ENCODE measurements at places on chromosomes 6 and 20. TPM values are rescaled to one million over a fixed set of nuclear protein-coding genes. Genes with fewer than 3 reads are reported as not detected.

- DNase-seq: no peak
Measured at GRCh38 chr6:438634-439170, 47.1 kb downstream of the IRF4 start.

- DNase-seq: no peak
Measured at GRCh38 chr6:72844614-72845013, 222.8 kb downstream of the KCNQ5 start.

DNA sequence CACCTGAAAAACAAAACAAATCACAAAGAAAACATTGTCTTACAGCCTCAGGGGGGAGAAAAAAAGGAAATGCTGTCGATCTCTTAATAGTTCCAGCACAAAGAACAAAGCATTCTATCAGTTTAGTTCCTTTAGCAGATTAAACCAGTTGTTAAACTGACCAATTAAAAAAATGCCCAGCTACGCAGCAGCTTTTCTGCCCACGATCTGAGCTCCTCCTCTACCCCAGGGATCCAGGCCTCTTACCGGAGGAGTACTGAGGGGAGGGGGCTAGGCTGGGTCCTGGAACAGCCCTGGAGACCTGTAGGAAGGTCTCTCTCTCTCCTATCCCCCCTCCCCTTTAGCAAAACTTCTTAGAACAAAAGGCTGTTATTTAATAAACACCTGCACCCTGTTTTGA lies 13.4 kb downstream of the PTK7 start:
- DNase-seq: no peak

DNA sequence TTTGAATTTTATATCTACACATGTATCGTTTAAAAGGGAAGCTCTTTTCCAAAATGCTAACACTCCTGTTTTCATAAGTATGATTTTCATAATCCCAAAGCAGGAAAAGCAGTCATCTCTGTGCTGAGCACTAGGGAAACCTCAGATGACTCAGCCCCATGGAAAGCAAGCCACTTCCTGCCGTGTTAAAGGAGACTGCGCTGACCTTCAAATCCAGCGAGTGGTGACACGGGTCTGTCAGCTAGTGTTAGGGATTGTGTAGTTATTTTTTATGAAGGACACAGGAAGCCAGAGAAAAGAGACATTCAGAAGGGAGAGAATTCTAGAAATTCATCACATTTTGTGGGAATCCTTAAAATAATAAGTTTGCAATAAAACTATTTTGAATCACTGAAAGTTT lies 57.0 kb upstream of the CD93 start:
- DNase-seq: no peak

GRCh38 chr20:46375771-46376170 lies 30.6 kb downstream of the ELMO2 start:
- no peak for DNase-seq

GRCh38 chr20:44745598-44746366 lies at the start of gene KCNK15:
Gene KCNK15, plus strand, starts transcription at chr20:44745865. Its CDS starts 46 bp downstream, at chr20:44745911.
- DNase-seq: peak; percentile 23

The SLC12A5 gene
- 1.3 TPM for polyA plus RNA-seq
